Central memory CD8-positive, alpha-beta T cell (primary cell): ENCODE measurements at places on chromosomes 5 and 9.

- no peak for DNase-seq
Measured at GRCh38 chr9:96574931-96575351, 44.7 kb downstream of the CDC14B start.

- DNase-seq: no peak
Measured at GRCh38 chr5:14882658-14883580, 11.3 kb upstream of the ANKH start.

GRCh38 chr5:77400645-77401044 lies 91.5 kb downstream of the WDR41 start:
- DNase-seq: no peak

GRCh38 chr5:89946508-89946907 lies 463.0 kb downstream of the CETN3 start:
- no peak for DNase-seq

GRCh38 chr9:4055032-4055431 lies 244.8 kb downstream of the GLIS3 start:
- no peak for DNase-seq

DNA sequence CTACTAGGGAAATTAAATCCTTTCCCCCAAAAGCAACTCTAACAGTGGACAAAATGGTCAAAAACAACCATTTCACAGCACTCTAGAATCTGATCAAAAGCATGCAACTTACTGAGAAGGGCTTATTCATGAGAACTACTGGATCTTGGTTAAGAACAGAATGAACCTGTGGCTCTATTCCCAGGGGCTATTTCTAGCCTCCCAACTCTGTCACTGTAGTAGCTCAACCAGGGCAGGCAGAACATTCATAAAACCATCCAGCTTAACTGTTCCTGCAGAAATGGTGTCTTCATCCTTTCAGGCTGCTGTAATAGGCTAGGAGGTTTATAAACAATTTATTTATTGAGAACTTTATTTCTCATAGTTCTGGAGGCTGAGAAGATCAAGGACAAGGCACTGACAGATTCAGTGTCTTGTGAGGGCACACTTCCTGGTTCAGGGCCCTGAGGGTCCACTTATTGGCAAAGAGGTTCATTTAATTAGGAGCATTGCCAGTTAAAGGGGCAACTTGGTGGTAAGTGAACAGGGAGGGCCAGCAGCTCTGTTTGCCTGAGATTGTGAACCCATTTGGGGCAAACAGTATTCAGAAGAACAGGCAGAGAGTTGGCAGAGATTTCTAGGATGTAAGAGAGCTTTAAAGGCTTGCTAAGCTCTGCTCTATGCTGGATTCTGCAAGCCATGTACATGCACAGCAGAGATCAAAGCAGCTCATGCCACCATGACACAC lies 238.5 kb upstream of the FBXL7 start:
- DNase-seq: no peak

- DNase-seq: no peak
Measured at GRCh38 chr9:134759913-134760312, 118.3 kb downstream of the COL5A1 start.

- DNase-seq: no peak
Measured at GRCh38 chr9:37410969-37411785, 11.3 kb upstream of the GRHPR start.

DNA sequence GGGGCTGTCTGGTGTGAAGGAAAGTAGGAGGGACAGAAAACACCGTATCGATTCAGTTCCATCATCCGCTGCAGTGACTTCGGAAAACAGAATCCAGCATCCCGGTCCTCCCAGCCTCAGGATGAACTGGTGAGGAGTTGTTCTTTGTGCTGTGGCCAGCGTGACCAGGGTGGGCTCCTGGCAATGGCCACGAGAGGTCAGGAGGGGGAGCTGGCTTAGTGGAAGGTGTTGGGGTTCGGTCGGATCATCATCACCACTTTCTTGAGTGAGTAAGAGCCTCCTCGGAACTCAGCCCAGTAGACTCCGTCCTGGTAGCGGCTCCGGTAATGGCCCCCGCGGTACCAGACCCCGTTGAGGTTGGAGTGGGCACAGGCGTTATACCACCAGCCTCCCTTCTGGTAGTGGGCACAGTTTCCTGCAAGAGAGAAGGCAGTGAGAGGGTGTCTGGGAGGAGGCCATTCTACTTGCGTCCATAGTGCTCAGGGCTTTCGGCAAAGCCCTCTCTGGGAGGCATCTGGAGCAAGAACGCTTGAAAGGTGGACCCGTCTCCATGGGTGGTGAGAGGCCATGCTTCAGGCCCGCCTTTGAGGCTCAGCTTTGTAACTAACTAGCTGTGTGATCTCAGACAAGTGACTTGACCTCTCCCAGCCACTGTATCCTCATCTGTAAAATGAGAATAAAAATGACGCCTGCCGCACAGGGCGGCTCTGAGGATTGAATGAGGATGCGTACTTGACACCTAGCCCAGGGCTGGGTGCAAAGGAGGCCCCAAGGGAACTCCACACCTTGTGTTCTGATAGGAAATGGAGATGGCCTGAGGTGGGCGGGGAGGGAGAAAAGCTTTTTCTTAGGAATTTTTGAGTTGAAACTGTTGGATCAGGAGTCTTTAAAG lies 33.5 kb downstream of the ANGPTL2 start:
- DNase-seq: no peak

DNA sequence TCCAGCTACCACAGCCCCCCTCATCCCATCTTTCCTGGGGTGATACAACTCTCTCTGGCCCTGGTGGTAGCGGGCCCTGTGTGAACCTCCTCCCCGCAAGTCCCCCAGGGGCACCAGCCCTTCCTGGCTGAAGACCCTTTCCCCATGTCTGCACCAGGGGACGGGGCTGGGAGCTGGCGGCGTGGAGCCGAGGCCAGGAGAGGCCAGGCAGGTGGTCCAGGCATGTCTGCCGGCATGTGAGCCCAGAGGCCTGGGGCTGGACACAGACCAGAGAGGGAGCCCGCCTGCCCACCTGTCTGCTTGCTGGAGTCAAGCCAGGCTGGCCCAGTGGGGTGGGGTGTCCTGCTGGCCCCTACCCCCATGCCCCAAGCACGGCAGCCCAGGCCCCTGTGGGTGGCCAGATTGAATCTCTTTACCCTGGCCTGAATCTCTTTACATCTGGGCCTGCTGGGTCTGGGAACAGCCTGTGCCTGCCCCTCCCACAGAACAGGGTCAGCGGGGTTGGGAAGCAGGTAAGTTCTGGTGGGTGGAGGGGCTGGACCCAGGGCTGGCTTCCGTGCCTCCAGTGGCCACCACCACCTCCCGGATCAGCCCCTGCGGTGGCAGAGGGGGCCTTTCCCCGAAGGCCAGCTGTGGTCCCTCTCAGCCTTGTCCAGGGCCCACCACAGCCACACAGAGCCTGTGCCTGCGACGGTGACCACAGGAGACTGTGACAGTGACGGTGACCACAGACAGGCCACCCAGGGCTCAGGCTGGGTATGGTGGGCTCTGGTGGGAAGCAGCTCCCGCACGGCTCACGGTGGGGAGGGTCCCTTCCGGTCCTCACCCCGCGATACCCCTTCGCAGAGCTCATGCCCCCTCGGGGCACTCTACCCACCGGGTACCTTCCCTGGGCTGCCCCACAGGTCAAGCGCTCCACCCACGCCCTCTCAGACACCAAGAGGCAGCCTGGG lies 7.1 kb downstream of the LCN12 start:
- DNase-seq: no peak

GRCh38 chr5:168136340-168136739 lies 155.1 kb upstream of the WWC1 start:
- DNase-seq: no peak

GRCh38 chr9:127166651-127167524 lies 44.5 kb upstream of the ANGPTL2 start:
- DNase-seq: no peak

- DNase-seq: no peak
Measured at GRCh38 chr9:83185488-83186154, 122.7 kb upstream of the RASEF start.

DNA sequence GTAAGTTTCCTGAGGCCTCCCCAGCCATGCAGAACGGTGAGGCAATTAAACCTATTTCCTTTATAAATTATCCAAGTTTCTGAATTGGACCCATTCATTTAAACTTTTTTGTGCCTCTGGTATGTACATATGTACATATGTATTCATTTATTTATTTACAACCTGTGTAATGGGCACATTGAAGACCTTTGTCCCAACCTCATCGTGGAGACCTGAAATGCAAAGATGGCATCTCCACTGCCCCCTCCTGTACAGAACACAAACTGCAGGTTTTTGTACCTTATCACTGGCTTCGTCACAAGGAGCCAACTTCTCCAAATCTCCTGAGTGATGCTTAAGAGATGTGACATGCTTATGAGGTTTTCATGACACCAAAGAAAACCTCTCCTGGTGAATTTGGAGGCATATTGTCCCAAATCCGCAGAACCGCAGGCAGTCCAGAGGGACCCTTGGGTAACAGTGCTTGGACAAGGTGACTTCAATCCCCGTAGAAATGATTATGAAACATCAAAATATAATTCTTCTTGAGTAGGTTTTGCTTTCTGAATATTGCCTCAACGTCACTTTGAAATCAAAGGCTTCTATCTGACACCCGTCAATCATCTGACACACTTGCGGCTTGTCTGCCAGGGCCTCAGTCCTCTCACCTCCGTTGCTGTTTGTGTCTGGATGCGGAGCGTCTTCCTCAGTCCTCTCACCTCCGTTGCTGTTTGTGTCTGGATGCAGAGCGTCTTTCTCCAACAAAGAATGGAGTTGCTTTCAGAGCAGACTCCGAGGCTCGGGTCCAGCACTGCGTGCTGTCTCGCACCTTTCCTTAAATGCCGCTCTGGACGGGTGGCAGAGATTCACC lies 135.0 kb upstream of the IRX4 start:
- DNase-seq: no peak

GRCh38 chr5:120655828-120656435 lies 191.8 kb downstream of the PRR16 start:
- DNase-seq: no peak

DNA sequence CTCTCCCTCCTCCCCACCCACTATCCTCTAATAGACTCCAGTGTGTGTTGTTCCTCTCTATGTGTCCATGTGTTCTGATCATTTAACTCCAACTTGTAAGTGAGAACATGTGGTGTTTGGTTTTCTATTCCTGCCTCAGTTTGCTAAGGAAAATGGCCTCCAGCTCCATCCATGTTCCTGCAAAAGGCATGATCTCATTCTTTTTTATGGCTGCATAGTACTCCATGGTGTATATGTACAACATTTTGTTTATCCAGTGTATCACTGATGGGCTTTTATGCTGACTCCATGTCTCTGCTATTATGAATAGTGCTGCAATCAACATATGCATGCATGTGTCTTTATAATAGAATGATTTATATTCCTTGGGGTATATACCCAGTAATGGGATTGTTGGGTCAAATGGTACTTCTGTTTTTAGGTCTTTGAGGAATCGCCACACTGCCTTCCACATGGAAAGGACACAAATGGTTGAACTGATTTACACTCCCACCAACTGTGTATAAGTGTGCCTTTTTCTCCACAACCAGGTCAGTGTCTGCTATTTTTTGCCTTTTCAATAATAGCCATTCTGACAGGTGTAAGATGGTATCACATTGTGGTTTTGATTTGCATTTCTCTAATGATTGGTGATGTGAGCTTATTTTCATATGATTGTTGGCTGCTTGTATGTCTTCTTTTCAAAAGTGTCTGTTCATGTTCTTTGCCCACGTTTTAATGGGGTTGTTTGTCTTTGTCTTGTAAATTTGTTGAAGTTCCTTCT lies 96.5 kb upstream of the DAB2 start:
- DNase-seq: no peak

DNA sequence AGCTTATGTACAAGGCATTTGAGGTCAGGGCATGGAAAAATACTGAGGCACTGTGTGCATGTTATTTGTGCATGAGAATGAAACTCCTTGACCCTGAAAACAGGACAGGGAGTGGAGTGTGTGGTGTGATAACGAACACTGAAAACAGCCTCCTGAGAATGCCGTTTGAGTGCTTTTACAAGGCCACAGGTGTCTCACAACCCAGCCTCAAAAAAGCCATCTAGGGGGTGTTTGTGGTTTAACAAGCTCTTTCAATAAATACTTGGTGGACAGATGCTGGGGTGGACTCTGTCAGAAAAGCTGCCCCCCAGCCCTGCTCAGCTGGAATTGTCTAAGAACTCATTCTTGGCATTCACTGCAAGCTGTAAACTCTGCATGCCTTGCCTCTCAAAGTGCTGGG lies 94.0 kb upstream of the SLC25A48 start:
- DNase-seq: no peak

DNA sequence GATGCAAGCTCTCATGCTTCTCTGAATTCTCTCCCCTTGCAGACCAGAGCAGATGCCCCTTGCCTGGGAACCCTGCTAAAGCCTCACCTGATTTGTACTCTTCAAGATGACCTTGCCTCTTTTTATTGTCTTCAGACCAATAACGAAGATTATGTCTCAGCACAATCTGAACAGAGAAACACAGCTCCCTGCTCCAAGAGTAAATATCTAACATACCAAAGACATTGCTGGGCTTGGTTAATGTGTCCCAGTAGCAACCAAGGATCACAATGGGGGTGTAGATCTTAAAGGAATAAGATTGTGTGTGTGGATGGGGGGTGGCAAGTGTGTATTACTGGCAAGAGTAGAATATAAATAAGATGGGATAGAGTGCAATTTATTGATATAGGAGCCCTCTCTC lies 67.6 kb upstream of the LHFPL2 start:
- DNase-seq: no peak

DNA sequence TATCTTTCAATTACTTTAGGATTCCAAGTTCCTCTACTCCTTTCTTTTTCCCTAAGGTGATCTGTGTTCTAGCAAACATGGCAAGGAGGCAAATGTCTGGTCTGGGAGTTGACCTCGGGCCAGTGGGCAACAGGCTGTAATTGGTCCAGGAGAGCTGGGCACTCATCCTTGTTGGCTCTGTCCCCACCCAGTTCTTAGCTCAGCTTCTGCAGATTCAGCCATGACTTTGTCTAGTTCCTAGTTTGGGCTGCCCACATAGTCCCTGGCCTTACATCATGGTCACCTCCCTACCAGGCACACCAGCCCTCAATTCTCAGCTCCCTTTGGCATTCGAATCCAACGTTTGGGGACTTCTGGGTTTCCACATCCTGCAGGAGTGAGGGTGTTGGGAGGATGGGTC lies 92.1 kb upstream of the DAP start:
- DNase-seq: no peak

- no peak for DNase-seq
Measured at GRCh38 chr5:154653764-154654485, 101.3 kb upstream of the LARP1 start.

GRCh38 chr5:178117923-178118701 lies 4.8 kb downstream of the N4BP3 start:
- no peak for DNase-seq

DNA sequence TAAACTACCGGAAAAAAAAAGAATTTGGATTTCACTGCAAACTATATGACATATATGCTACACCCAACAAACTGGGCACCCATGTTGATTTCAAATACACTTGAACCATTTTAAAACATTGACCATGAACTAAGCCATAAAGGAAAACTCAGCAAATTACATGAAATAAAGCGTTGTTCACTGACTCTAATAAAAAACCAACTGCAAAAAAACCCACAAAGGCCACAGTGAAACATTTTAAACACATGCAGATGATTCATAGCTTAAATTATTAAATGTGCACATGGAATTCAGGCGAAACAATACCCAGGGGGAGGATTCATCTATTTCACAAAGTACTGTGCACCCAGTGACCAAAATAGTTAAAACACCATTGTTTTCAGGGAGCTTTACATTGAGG lies 33.3 kb downstream of the MTRR start:
- no peak for DNase-seq
